Hippocampal formation (tissue), 2 donors: ENCODE measurements at places on chromosomes 5 and 9.

DNA sequence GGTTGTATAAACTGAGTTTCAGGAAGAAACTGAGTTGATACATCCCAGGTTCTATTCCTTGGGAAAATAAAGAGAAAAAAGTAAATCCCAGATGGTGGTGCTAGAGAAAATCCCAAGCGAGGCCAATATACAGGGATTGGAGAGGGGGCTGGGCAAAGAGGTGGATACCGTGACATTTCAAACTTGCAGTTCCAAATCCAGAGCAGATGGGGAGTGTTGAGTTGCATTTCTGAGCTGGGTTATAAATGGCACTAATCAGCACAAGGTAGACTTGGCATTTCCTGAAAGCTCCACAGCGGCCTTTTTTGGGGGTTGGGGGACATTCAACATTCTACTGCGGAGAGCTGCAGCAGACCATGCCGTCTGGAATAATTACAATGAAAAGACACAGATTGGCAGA is 224.4 kb downstream of the NXNL2 start:
- DNase-seq = no peak

DNA sequence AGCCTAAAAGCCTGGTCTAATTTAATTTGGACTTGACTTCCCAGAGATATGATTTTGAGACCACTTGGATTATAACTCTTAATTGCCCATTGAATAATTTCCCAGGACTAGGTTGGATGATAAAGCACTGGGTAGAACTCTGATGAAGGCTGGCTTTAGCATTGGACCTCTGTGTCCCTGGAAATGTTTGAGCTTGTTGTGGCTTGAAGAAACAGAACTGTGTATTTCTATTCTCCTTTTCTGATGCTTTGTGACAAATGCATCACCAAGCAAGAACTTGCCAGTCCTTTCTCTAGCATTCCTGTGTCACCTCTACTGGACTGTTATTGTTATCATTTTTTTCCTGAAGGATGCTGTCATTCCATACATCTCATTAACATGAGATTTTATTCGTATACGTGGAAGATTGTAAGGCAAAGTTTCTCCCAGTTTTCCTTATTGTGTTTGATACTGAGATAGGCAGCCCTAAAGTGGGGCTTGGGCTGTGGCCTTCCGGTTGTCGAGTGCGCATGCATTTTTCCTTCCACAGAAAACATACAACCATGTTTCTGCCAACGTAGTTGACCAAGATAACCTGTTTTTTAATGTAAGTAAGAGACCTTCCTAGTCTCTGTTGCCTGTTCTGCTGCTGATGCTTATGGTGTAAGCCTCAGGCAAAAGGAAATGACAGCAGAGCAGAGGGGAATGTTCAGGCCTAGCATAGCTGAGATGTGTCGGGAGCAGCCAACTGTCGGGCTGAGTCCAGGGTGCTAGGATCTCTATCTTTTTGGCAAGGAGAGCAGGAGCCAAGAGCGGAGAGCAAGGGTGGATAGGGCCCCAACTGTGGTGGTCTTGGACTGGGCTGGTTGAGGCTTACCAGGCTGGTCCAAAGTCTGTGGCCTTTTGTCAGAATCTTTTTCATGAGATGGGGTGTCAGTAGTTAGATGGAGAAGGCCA is 2.3 kb downstream of the NTRK2 start:
- DNase-seq = no peak

- no peak for DNase-seq
Measured at GRCh38 chr5:42596817-42597216, 159.8 kb upstream of the CCDC152 start.

DNA sequence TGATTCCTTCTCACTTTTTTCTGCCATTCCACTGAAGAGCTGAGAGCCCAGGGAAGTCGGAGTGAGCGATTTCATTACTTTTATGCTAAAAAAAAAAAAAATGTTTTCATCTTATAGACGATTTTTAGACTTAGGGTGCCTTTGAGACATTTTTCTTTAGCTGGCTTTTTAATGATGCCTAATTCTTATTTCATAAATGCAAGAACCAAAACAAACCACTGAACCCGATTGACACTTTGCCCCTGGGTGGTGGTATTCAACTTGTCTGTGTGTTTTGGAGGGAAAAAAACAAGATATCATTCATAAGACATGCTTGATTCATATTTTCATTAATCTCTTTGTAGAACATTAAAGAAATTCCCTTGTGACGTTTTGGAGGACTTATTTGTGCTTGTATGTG is 2.4 kb downstream of the TLE4 start:
- DNase-seq = no peak

DNA sequence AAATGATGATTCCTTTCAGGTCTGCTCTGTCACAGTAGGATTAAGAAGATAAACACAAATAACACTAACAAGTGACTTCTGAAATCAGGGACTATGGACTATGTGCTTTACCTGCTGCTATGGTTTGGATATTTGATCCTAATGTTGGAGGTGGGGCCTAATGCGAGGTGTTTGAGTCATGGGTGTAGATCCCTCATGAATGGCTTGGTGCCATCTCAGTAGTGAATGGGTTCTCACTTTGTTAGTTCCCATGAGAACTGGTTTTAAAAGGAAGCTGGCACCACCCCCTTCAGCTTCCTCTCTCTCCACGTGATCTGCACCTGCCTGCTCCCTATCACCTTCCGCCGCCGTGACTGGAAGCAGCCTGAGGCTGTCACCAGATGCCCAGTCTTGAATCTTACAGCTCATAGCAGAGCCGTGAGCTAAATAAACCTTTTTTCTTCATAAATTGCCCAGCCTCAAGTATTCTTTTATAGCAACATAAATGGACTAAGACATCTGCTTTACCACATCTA is 3.3 kb downstream of the PPIC start:
- DNase-seq = no peak

- DNase-seq = no peak
Measured at GRCh38 chr9:129221979-129222635, 44.0 kb upstream of the IER5L start.

DNA sequence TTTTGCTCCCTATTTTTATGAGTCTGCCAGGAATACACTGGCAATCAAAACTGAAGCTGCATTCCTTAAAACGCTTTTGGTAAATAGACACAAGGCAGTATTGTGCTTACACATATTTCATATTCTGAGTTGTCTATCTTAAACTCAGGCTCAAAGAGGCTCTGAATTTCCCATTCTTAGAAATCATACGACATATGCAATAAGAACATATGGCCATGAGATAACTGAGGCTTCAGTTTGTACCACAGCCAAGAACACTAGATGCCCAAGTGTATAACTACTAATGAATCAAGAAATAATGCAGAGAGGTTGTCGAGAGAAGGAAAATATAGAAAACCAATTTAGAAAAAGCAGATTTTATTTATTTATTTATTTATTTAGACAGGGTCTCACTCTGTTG is 357.4 kb downstream of the NDUFS4 start:
- no peak for DNase-seq

GRCh38 chr9:137256856-137257255 is 1.7 kb downstream of the NELFB start:
- DNase-seq = no peak

DNA sequence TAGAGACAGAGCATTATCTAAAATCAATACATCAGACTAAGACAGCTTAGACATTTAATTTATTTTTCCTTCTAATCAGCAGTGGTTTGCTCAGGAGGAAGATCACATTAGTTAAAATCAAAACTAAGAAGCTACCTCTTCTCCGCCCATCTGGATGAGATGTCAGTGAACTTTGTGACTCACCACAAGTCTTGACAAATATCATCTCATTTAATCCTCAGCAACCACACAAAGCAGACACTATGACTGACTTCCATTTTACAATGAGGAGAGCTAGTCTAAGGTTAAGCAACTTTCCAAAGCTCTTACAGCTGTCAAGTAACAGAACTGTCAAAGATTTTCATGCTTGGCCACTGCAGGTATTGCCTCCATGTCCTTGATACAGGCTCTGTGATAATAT is 289.5 kb downstream of the DEPDC1B start:
- DNase-seq = no peak

- no peak for DNase-seq
Measured at GRCh38 chr9:123382653-123383511, 26.9 kb downstream of the CRB2 start.

GRCh38 chr5:163115011-163115410 is 322.4 kb upstream of the CCNG1 start:
- DNase-seq = no peak

DNA sequence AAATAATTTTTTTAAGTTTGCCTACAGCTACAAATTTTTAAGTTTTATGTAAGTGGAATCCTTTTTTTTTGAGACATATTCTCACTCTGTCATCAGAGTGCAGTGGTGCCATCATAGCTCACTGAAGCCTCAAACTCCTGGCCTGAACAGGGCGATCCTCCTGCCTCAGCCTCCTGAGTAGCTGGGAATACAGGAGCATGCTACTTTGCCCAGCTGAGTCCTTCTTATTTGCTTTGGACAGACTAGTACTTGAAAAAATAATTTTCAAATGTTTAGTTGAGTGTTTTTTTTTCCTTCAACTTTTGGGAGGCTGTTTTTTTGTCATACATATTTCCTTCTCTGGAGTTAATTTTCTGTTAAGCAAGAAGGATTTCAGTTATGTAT is 7.4 kb downstream of the GAPVD1 start:
- DNase-seq = no peak

DNA sequence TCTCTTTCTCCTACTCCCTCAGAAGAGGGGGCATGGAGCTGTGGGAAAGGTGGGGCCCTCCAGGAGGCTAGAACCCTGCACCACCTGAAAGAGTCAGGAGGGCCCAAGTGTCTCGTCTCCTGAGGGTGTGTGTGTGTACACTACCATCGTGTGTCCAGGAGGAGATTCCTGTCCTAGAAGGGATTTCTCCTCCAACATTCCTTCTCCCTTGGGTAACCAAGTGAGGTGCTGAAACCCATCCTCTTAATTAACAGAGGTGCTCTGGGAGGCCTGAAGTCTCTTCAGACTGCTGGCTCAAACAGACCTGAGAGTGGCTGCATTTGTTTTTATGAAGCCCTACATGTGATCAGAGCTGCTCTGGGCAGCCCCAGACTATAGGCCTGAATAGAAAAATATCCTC is 61.1 kb upstream of the FAM169A start:
- DNase-seq = no peak

- no peak for DNase-seq
Measured at GRCh38 chr5:12460493-12461261, 556.4 kb upstream of the CTNND2 start.

- DNase-seq = no peak
Measured at GRCh38 chr9:6090277-6091210, 75.1 kb upstream of the RANBP6 start.

- DNase-seq = no peak
Measured at GRCh38 chr5:72151169-72151568, 43.9 kb downstream of the MAP1B start.

DNA sequence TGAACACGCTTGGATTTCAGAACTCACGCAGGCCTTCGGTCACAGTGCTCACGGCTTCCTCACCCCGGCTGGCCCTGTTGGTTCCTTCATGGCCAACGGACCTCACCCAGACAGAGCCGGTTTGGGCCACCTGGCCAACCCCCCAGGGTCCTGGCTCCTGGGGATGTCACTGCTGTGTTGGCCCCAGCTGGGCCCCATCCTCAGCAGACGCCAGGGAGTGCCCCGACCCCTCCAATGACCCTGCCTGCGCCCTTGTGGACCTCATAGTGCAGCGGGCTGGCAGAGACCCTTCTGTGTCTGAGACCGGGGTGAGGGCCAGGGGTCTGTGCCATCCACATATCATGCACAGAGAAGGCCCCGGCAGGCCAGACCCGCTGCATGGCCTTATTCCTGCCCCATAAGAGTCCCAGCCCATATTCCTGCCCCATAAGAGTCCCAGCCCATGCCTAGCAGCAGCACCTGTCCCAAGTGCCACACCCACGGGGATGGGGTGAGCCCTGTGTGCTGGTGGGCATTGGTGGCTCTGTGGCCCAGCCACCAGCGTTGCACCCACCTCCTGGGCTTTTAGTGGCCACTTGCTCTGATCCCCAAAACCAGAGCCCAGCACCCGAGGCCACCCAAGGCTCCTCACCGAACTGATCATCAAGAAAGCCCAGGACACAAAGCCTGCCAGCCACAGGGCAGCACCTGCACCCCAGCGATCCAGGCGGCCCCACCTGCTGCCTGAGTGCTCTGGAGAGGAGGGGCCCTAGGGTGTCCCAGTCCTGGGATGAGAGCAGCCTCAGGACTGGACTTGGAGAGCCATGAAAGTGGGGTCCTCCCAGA is 1.3 kb upstream of the LPCAT1 start:
- DNase-seq = no peak

DNA sequence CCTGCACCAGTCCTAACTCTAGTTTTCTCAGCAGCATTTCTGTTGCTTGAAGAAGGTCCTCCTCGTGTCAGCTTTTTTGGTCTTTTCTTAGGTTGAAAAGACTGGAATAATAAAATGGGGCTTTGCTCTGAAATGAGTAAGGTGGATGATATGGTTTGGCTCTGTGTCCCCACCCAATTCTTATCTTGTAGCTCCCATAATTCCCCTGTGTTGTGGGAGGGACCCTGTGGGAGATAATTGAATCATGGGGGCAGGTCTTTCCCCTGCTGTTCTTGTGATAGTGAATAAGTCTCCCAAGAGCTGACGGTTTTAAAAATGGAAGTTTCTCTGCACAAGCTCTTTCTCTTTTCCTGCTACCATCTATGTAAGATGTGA is 53.6 kb downstream of the LIX1 start:
- no peak for DNase-seq

DNA sequence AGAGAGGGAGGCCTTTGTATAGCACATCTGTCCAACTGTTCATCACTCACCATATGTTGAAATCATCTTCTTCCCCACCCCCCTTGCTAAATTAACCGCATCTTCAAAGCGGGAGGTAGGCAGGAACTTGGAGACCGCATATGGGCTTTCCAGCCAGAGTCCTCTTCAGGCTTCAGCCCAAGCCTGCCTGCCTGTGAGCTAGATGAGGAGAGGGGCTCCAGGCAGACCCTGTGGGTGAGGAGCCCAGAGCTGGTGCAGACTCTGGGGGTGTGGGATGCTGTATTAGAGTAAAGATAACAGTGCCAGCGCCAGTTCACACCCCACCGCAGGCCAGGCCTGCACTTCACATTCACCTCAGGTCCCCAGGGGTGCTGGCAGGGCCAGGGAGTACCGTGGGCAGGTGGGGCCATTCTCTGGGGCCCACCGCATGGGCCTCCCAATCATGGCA is 16.2 kb downstream of the PRRC2B start:
- no peak for DNase-seq

- DNase-seq = no peak
Measured at GRCh38 chr5:93746406-93747056, 5.1 kb upstream of the POU5F2 start.

- peak; percentile 28 for DNase-seq
Measured at GRCh38 chr9:133163504-133164172, at the start of gene GBGT1. TSS of gene GBGT1 (minus strand) at chr9:133163914. CDS start at chr9:133162412, 1,502 bp downstream.
